Stimulated activated CD8-positive, alpha-beta memory T cell treated with anti-CD3 and anti-CD28 coated beads, Interleukin-15, amount 100 ng/mL, for 48 hours (primary cell): ENCODE measurements at places on chromosomes 2 and 18.
A peak's percentile ranks its signal among the peaks of the same experiment; 100 is the strongest.

GRCh38 chr2:37232131-37232933 is 874 bp downstream of the NDUFAF7 start:
- DNase-seq: no peak

- DNase-seq: peak; percentile 24
Measured at GRCh38 chr2:207711750-207712530, 500 bp downstream of the CCNYL1 start.

GRCh38 chr2:104685591-104685990 is 168.3 kb upstream of the POU3F3 start:
- no peak for DNase-seq

DNA sequence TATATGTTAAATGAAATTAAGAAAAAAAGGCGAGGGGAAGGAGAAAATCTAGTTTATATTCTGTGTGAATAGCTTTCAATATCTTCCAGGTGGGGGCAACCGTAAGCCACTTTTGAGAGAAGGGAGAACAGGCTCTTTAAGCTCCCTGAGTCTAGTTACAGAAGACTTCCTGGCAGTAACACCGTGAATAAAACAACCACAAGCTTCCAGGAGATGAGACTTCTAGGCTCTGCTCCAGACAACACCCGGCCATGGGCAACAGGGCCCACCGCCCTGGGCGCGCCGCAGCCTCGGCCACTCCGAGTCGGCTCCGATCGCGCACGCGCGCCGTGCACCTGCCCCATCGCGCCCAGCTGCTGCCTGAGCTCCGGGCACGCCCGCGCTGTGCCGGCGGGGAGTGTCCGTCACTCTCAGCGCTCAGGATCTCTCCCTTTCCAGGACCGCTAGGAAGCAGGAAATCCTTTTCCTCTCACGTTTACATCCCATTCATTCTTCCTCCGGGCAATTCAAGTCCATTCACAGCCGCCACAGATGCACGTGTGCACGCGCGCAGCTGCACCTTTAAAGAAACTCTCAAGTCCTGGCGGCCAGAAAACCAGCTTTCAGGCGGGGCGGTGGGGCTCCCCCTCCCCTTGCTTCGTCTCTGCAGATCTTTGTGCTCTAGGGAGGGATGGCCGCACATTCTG is 19.4 kb upstream of the PAX3 start:
- peak; percentile 27 for DNase-seq

GRCh38 chr2:78768016-78768415 is 257.5 kb upstream of the REG3G start:
- DNase-seq: no peak

- DNase-seq: no peak
Measured at GRCh38 chr2:143312441-143312840, 183.2 kb downstream of the ARHGAP15 start.

DNA sequence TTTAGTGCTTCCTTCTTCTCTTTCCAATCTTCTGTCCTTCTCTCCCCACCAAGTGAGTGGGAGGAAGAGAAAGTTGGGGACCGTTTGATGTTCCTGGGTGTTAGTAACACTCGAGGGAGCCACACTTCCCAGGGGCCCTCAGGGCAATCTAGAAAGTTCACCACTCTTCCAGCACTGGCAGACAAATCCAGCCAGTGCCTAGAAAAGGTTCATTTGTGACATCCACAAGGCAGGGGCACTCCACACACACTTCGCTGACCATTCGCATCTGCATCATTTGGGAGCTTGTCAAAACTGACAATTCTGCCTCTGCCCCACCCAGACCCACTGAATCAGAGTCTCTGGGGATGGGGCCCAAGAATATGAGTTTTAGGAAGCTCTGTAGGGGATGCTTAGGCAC is 86.8 kb upstream of the ST3GAL5 start:
- no peak for DNase-seq

GRCh38 chr2:47652061-47652690 is 130.8 kb upstream of the MSH6 start:
- DNase-seq: no peak

GRCh38 chr2:205347899-205348298 is 334.4 kb upstream of the NRP2 start:
- no peak for DNase-seq

DNA sequence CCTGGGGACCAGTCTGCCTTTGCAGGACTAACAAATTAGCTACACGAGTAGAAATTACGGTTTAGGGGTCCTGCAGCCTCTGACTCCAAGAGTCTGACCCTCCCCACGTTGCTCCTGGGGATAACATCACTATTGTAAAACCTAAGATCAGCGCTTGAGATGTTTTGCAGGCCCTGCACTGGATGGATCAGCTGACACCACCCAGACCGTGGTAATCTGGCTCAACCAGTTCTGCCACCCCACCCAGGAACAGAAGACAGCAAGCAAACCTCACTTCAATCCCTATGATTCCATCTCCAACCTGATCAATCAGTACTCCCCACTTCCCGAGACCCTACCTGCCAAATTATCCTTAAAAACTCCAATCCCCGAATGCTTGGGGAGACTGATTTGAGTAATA is 31.7 kb downstream of the NGEF start:
- no peak for DNase-seq

DNA sequence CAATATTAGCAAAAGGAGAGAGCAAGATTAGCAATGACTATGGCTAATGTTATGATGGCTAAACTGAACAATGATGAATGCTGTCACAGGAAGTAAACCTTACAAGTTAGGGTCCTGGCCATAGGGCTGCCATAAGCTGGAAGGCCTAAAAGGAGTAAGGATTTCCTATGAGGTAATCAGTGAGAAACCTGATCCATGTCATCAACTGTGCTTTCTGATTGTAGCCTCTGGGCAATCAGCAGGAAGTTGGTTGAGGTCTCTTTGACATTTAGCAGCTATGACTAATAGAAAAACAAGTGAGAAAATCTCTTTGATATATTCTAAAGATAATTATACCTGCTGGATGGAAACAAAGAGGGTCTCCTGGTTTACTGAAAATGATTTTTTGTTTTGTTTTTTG is 193.0 kb downstream of the RAB3GAP1 start:
- peak; percentile 11 for DNase-seq

DNA sequence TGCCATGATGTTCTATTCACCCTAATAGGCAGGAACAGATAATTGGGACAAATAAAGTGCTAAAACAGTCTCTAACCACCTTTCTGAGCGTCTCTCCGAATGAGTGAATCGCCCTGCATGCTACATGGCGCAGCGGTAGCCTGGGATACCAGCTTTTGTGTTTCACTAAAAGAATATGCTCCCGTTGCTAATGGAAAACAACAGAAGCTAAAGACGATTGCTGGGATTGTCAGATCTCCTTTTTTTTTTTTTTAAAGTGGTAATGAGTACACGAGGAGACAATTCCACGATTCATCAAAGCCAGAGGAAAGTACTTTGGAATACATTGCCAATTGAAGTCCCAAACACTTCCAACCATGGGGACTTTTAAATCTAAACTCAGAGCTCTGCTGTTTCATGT is 1815.3 kb upstream of the CELF4 start:
- no peak for DNase-seq

GRCh38 chr2:147718831-147719230 is 126.0 kb upstream of the ACVR2A start:
- no peak for DNase-seq

GRCh38 chr2:228801451-228801850 is 469.6 kb downstream of the PID1 start:
- no peak for DNase-seq

DNA sequence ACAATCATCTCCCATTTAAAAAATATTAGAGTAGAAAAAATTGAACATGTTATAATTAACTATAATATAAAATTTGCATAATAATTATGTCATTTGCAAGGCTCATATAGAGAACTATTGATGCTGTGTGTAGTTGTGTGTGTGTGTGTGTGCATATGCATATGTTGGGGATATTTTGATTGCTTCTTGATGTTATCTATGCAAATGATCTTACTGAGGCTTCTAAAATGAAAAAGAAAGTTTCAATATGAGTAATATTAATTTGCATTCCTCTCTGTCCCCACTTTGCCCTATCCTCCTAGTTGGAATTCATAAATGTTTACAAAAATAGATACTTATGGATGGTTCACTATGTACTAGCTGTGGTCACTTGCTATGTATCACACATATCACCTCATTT is 523.3 kb downstream of the TRIB2 start:
- DNase-seq: no peak

- DNase-seq: no peak
Measured at GRCh38 chr2:25885933-25886332, 7.6 kb upstream of the ASXL2 start.

- no peak for DNase-seq
Measured at GRCh38 chr18:48843162-48843561, 107.6 kb downstream of the SMAD7 start.

DNA sequence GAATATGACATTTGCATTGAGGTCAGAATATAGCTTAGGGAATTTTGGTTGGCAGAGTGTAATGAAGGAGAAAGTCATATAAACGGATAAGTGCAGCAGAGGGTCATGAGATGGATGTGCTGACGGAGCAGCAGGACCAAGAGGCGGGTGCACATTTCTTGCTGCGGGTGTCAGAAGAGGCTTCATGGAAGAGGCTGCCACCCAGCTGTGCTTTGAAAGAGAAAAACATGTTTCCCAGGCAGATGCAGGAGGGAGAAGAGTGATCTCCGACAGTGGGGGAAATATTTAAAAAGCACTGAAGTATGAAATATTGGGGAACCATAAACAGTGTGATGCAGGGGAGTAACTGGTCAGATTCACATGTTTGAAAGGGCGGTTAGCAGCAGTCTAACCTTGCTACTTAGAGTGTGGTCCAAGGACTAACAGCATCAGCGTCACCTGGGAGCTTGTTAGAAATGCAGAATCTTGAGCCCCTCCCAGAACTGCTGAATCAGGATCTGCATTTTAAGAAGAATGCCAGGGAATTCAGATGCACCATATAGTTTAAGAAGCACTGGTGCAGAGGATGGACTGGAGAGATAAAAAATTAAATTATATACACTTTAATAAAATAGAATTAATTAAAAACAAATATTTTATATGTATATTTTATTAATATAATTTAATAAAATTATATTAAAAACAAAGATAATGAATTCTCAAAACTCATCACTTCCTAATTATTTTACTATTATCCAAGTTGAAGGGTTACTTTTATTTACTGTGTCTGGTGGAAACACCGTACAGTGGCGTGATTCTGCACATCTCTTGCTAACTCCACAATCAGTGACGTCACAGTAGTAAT is 36.1 kb upstream of the SCYGR1 start:
- DNase-seq: no peak

DNA sequence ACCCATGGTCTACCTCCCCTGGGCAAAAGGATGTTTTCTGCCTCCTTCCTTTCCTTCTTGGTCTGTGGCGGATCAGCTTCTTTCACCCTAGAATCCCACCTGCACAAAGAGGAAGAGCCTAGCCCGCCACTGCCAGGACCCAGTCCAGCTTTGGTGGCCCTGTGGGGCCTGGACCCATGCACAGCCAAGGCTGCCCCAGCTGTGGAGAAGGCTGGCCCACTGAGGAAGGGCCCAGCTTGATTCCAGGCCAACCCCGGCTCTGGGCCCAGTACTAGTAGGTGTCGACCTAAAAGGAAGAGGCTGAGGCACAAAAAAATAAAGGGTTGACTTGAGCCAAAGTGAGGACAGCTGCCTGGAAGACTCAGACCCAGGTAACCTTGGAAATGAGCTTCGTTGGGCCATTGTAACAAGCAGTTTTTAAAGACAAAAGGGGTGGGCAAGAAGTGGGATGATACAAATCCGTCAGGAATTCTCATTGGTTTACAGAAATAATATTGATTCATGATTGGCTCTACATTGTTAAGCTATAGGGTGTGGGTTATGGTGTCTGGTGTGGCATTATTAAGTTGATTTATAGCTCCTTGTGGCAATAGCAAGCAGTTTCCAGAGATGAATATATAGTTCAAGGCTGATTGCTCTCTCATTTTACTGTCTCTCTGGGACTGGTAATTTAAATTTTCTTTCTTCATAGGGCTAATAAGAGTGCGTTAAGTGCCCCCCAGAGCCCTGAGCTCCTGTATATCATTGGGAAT is 29.8 kb upstream of the MAL start:
- DNase-seq: no peak

- no peak for DNase-seq
Measured at GRCh38 chr2:200379481-200380090, 73.1 kb downstream of the SPATS2L start.

DNA sequence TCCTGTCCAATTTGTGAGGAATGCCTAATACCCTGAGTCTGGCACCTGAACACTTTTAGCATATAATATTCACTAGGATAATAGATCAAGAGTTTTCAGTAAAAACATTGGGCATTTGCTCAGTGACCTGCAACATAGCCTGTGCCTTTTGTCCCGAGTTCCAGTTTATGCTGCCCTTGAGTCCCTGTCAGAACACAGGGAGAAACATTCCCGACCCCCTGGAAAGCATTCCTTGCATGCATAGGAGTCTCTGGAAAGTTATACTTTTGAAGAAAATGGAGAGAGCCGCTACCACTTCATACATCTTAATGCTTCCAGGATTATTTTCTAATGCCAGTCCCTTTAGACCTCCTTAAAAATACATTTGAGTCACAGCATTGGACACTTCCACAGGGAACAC is 107.3 kb downstream of the PLCL1 start:
- DNase-seq: no peak

- DNase-seq: no peak
Measured at GRCh38 chr18:4360221-4360715, 94.8 kb downstream of the DLGAP1 start.

- DNase-seq: no peak
Measured at GRCh38 chr2:217060951-217061547, 201.2 kb upstream of the TNP1 start.

GRCh38 chr18:57784034-57784800 is 18.9 kb downstream of the ATP8B1 start:
- no peak for DNase-seq

- DNase-seq: no peak
Measured at GRCh38 chr2:123901256-123901655, 123.8 kb upstream of the CNTNAP5 start.

DNA sequence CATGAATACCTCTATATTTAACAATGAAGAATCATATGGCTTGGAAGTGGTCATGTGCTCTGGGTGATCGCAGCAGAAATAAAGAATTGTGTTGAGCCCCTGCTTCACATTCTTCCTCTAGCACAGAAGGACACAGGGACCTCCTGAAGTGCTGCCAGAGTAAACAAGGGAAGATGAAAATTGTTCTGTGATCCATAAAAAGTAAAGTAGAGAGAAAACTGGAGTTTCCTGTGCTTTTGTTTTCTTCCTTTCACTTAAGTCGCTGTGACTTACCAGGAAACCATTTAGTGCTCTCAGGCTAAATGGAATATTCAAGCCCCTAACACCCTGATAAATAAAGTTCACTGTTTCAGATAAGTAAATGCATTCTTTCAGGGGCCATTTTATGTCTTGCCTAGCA is 1173.6 kb upstream of the CHAC2 start:
- DNase-seq: no peak

- no peak for DNase-seq
Measured at GRCh38 chr18:76436342-76436741, 58.7 kb downstream of the ZNF516 start.

GRCh38 chr2:219523031-219523671 is 8.9 kb downstream of the ASIC4 start:
- no peak for DNase-seq

GRCh38 chr18:28177828-28178635 is 1.1 kb upstream of the CDH2 start:
- no peak for DNase-seq
